BE2C (cell line): ENCODE measurements at places on chromosomes 4 and X.

GRCh38 chrX:153434801-153435200 is 11.1 kb downstream of the TREX2 start:
- DNase-seq, result no peak

DNA sequence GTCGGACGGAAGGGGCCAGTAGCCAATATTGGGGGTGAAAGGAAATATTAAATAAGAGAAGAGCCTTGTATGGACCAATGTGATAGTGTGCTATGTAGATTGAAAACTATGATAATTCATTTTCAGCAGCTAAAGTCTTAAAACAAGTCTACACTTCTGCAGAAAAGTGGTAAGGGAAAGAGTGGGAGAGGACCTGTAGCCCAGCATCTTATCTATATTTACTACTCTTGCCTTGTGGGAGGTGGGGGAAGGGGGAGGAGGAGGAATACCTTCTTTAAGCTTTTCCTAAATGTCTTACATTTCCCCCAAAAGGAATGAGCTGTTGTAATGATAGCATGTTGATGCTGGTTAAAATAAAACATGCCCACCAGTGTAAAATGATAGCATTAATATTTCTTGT is 220.0 kb upstream of the SPRY1 start:
- DNase-seq, result no peak

DNA sequence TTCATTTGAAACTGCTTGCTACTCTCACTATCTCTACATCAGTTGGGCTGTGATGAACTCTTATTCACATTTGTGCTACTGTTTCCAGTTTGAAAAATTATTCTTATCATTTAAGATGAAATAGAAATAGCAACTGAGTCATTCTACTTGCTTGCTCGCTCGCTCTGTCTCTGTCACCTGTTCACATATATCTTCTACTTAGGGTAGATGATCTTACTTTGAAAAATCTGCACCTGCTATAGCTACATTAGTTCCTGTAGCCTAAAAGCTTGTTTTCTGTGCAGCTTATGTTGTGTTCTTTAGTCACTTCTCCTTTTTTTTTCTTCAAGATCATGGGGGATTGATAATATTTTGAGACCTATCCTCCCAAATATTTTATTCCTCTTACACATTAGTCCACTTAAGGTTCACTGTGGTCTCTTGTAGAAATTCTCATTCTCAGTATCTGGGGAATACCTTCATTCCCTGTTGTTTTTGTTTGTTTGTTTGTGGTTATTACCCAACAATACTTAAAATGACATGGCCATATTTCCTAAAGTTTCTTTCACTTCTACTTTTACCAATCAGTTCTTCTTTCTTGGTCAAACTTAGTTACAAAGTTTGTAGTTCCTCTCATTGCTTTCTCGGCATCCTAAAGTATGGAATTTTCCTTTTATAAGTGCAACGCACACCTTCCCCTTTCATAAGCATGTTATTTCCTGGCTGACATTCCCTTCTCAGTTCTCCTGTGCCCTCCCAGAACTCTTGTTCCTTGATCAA is 36.5 kb downstream of the CLCN5 start:
- DNase-seq, result no peak

DNA sequence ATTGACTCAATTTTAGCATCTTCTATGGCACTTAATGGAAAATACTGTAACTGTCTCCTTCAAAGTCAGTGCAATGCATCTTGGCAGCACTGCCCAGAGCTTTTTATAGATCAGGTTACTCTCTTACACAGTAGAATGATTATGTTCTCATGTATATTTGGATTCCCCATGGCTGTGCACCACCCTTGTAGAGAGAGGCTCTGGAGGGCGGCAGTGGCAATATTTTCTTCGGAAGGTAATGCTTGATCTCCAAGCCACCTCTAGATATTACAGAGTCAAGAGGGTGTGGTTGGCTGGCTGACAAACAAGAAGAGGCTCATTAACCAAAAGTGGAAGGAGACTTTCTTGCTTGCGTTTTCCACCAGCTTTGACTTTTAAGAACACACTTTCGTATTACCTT is 72.8 kb upstream of the ARSJ start:
- no peak for DNase-seq

DNA sequence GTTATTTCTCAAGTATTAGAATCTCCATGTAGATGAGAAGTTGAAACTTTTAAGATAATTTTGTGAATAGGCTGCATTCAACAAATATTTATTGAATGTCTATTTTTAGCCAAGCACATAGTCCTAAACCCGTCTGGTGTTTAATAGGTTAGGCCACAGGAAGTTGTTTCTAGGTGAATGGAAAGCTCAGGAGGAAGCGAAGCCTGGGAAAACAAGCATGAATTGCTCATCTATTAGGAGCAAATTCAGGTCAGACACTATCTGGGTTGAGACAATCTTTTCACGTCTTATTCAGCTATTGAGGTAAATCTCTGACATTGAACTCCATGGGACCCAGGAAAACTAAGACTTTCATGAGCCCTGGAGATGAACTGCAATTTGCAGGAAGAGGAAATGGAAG is 43.1 kb upstream of the FREM3 start:
- DNase-seq, result no peak

GRCh38 chr4:38056011-38056685 is 96.0 kb downstream of the PTTG2 start:
- DNase-seq, result no peak
